Thymus (tissue), 14 donors: ENCODE measurements at places on chromosomes 12 and 14. TPM values are rescaled to one million over a fixed set of nuclear protein-coding genes. Genes with fewer than 3 reads are reported as not detected.

The CLEC4D gene
- 0.33 TPM for total RNA-seq

The KLHDC1 gene
- total RNA-seq = 3.9 TPM

The ERP29 gene
- 85.0 TPM for total RNA-seq

The PLEKHG7 gene
- total RNA-seq = 0.14 TPM

The KRT72 gene
- 0.33 TPM for total RNA-seq

The GLIPR1L1 gene
- total RNA-seq = not detected

The DNAH10 gene
- 0.47 TPM for total RNA-seq

The FIGNL2 gene
- 0.38 TPM for total RNA-seq

The NPFF gene
- 0.38 TPM for total RNA-seq

The KLRC3 gene
- total RNA-seq = 1.7 TPM

The B4GALNT3 gene
- total RNA-seq = 3.1 TPM

The TWF1 gene
- total RNA-seq = 46.6 TPM

The CLBA1 gene
- total RNA-seq = 3.3 TPM

The CLEC9A gene
- total RNA-seq = 16.2 TPM

The TAS2R31 gene
- total RNA-seq = 2.0 TPM

The KRT83 gene
- 0.33 TPM for total RNA-seq

The DRAM1 gene
- total RNA-seq = 8.2 TPM

The TRIM9 gene
- total RNA-seq = 0.71 TPM

The TEX22 gene
- 0.85 TPM for total RNA-seq

The KRT74 gene
- 0.09 TPM for total RNA-seq

The AICDA gene
- total RNA-seq = 0.42 TPM

The PAPLN gene
- total RNA-seq = 8.7 TPM

The ATN1 gene
- 1.6 TPM for total RNA-seq

The TMEM233 gene
- total RNA-seq = 1.1 TPM

The CFAP73 gene
- total RNA-seq = 0.28 TPM

The DHH gene
- 0.09 TPM for total RNA-seq

The SLC17A8 gene
- 3.0 TPM for total RNA-seq

The MANSC4 gene
- total RNA-seq = 0.14 TPM

The MUCL1 gene
- total RNA-seq = 1.2 TPM

The TRPV4 gene
- total RNA-seq = 0.19 TPM

The PLEKHA5 gene
- 12.2 TPM for total RNA-seq

The DLK1 gene
- total RNA-seq = 4.8 TPM

The HSPB8 gene
- total RNA-seq = 27.7 TPM

The PLEKHH1 gene
- 2.0 TPM for total RNA-seq

The DDX11 gene
- 36.5 TPM for total RNA-seq

The RFX4 gene
- 0.05 TPM for total RNA-seq

The DPY19L2 gene
- total RNA-seq = 2.5 TPM

The TDG gene
- 50.9 TPM for total RNA-seq

The EGLN3 gene
- 14.5 TPM for total RNA-seq

The CACNA2D4 gene
- 5.1 TPM for total RNA-seq

The DNAJC22 gene
- total RNA-seq = 0.09 TPM

The LLPH gene
- 20.3 TPM for total RNA-seq

The ZDHHC22 gene
- total RNA-seq = not detected

The C12orf42 gene
- 1.6 TPM for total RNA-seq

The TPH2 gene
- not detected for total RNA-seq

The TUBA1B gene
- 2,059 TPM for total RNA-seq

The TAS2R43 gene
- 0.94 TPM for total RNA-seq

The KLRF1 gene
- total RNA-seq = 0.80 TPM

The IAPP gene
- 0.14 TPM for total RNA-seq

The DNAI7 gene
- 0.42 TPM for total RNA-seq

The SLC6A13 gene
- 0.28 TPM for total RNA-seq
